ENCODE measurements at places on chromosomes 2 and 18. TPM values are rescaled to one million over a fixed set of nuclear protein-coding genes. Genes with fewer than 3 reads are reported as not detected.

CYBRD1 gene
- total RNA-seq: 60.7 TPM

HOXD12 gene
- not detected for total RNA-seq

BUB1 gene
- 1.4 TPM for total RNA-seq

DNA sequence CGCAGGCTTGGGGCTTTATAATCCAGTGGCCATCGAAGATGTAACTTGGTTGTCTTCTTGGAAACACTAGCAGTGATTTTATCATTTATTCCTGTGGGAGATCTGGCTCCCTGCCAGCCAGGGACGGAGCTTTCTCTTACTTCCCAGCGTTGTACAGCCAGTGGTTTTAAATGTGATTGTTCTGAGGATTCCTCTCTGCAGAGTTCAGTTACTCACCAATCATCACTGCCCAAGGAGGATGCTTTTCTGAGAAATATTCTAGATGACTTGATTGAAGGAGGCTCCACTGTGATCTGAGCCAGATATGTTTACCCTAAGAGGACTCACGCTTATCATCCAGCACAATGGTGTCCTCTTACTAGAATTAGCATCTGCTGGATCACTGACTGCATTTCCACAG lies 744.3 kb downstream of the RNF144A start:
- no peak for DNase-seq

DSG1 gene
- total RNA-seq: 0.13 TPM

ARHGEF4 gene
- 16.4 TPM for total RNA-seq

- no peak for DNase-seq
Observed at GRCh38 chr18:25876330-25876948, 214.0 kb downstream of the SS18 start.

MARCO gene
- total RNA-seq: 4.8 TPM

- DNase-seq: no peak
Observed at GRCh38 chr2:105712981-105713596, 31.6 kb upstream of the NCK2 start.

- DNase-seq: peak; percentile 85
Observed at GRCh38 chr18:48922801-48923730, 27.7 kb downstream of the SMAD7 start.

- no peak for DNase-seq
Observed at GRCh38 chr2:53820711-53821110, 33.9 kb downstream of the ERLEC1 start.

DNA sequence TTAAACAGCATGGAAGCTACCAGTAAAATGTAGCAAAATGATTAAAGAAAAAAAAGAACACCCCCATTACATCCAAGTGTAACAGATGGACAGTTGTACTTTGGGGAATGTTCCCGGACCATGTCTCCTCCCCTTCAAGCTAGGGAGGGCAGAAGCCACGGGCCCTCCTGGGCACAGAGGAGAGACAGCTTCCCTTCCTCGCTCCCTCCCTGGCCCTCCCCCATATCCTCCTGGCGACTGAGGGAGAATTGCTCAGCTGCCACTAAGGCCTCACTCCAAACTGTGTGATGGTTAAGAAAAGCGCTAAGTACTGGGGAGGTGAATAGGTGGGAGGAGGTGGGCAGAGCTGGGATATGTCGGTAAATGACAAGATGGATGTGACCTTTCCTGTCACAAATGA lies 358.0 kb downstream of the HRH4 start:
- no peak for DNase-seq

- no peak for DNase-seq
Observed at GRCh38 chr2:24907116-24907515, 12.9 kb downstream of the ADCY3 start.

GRCh38 chr2:38239452-38239851 lies 137.6 kb downstream of the ATL2 start:
- DNase-seq: peak; percentile 50

DNA sequence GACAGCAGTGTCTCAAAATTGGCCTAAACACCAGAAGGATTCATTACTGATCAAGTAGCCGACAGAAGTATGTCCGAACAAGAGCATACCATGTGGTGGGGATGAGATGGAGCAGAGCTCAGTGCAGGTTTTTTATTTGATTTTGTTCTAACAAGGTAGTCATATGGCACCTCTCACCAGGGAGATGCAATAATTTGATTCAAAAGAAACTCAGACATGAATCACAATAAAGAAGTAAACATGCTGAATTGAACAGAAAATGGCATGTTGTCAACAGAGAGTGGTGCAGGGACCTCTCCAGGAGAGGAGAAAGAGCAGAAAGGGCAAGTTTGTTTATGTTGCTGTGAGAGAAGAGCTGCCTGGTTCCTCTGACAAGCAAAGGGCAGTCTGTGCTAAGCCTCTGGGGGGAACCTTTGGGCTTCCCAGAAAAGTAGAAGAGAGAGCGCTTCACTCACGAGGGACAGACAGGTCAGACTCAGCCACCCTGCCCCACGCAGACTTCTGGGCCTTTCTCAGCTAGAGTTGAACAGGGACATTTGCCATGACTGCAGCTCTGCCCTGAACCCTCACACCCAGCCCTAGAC lies 351.3 kb upstream of the RAB12 start:
- DNase-seq: no peak

- DNase-seq: peak; percentile 62
Observed at GRCh38 chr2:54904836-54905235, 145.4 kb downstream of the RTN4 start.

SPATA3 gene
- total RNA-seq: not detected

GRCh38 chr2:77009307-77009706 lies 512.9 kb downstream of the LRRTM4 start:
- no peak for DNase-seq

GRCh38 chr2:27363933-27364332 lies 6.2 kb downstream of the EIF2B4 start:
- no peak for DNase-seq

DNA sequence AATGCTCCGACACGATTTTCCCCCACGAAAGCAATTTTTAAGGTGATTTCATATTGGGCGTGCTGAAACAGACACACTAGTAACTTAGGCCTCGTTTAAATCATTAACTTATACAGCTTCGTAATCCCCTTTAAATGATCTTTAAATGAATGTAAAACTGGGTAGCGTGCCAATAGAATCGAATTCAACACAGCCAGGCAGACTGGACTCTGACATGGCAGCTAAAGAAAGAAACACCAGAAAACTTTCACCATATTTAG lies 2.4 kb upstream of the ID2 start:
- DNase-seq: no peak

KANSL1L gene
- total RNA-seq: 44.1 TPM

- peak; percentile 48 for DNase-seq
Observed at GRCh38 chr2:102975996-102976975, 214.5 kb downstream of the TMEM182 start.

- no peak for DNase-seq
Observed at GRCh38 chr2:120348134-120348736, 2.3 kb downstream of the INHBB start.

TMEM200C gene
- total RNA-seq: 0.60 TPM

- DNase-seq: no peak
Observed at GRCh38 chr2:152134488-152135280, 35.8 kb upstream of the CACNB4 start.

DNA sequence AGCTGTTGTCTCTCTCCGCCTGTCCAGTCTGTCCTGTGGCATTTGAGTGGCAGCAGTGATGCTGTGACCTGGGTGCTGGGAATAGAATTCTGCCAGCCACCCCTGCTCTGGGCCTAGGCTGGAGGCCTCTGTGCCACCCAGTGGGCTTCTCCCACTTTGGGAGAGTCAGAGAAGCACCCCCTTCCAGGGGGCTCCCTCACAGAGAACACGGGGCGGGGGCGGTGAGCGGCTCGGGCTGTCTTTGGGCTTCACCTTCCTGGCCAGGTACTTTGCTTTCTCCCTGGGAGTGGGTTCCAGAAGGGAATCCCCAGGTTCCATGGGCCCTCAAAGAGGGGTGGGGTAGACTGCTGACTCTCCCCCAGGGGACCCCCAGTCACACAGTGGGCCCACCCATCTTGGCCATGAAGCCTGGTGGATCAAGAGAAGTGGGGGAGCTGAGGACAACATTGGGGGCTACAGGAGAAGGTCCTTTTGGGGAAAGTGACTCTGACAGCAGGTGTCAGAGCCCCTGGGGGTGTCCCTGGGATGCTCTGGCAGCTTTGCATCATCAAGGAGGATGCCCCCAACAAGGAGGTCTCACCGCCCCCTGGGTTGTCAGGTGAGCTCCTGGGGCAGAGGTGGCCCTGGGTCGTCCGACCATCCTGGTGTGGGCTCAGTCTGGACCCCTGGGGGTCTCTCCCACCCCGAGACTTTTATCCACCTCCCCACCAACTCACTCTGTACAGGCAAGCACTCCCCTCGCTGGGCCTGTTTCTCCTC lies 18.8 kb upstream of the BOK start:
- DNase-seq: no peak

- DNase-seq: no peak
Observed at GRCh38 chr2:230658577-230658876, 54.1 kb upstream of the CAB39 start.

DNA sequence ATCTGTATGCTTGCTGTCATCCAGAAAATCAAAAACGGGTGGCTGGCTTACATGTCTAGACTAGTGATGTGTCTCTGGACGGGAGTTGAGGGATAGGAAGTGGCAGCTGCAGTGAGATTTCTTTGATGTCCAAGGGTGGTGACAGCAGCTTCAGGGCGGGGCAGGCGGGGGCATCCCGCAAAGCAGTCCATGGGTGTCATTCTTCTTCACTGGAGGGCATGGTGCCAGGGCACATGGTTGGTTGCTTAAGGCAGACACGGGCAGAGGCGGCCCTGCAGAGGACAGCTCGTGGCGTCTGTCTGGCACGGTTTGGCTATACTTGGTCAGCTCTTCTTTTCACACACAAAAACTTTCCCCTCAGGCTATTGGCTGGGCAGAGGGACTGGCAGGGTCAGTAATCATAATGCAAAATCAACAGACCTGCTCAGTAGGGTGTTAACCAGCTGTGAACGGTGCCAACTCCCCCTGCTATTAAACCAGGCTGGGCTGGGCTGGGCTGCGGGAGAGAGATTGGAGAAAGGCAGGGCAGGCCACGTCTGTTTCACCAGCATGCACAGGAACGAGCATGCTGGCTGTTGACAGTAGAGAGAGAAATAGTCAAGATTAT lies 63.7 kb downstream of the COL4A3 start:
- DNase-seq: peak; percentile 45

SNORC gene
- 7.3 TPM for total RNA-seq

DNA sequence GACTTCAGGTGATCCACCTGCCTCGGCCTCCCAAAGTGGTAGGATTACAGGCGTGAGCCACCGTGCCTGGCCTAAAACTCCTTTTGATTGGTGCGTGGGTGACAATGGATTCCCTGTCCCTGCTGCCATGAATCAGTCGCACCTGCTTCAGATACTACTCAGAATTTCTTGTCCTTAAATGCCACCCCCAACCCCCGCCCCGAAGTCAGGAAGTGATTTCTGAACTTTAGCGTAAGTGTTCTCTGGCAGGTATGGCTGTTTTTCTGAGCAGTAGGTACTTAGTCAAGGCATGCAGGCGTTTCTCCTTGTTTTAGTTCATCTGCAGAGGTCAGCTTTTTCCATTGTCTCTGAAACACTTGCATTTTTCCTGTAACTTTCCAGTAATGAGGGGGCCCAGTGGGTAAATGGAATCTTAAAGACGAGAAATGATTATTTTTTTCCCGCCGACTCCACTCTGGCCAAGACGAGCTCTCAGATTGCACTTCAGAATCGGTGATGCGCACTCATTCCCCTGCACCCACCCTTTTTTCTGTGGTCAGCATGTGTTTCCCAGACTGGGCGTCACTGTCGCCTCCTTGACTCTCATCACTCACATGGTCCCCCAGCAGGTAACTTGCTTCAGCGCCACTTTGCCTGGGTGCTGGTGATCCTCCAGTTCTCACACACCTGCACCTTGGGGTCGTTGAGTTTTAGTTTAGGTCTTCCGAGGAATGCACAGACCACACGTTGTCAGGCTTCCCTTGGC lies 179.7 kb downstream of the GBX2 start:
- no peak for DNase-seq

- no peak for DNase-seq
Observed at GRCh38 chr2:134973241-134974138, 54.9 kb downstream of the CCNT2 start.

DNA sequence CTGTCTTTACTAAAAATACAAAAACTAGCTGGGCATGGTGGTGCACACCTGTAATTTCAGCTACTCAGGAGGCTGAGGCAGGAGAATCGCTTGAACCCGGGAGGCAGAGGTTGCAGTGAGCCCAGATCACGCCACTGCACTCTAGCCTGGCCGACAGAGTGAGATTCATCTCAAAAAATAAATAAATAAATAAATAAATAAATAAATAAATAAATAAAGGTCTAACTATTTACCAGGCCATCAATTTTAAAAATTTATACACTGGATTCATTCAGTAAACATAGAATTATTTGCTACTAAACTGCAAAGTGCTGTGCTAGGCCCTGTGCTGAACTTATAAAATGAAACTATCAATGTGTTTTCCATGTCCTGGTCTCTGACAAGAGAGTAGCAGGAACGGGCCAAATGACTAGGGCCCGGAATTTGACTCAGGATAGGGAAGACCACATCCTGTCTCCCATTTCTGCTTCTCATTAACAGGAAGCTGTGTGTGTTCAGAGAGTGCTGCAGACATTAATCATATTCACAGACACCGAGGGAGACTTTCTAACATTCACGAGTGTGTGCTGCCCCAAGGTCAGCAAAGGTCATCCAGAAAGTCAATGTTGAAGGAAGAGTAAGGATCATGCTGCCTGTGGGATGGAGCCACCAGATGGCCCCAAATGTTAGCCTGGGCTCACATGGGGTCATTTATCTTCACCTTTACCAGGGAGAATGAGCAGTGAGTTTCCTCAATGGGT lies 95.8 kb downstream of the SPP2 start:
- DNase-seq: no peak

LINC00305 gene
- not detected for total RNA-seq

- DNase-seq: no peak
Observed at GRCh38 chr2:182618672-182619079, 97.4 kb upstream of the DNAJC10 start.

DNA sequence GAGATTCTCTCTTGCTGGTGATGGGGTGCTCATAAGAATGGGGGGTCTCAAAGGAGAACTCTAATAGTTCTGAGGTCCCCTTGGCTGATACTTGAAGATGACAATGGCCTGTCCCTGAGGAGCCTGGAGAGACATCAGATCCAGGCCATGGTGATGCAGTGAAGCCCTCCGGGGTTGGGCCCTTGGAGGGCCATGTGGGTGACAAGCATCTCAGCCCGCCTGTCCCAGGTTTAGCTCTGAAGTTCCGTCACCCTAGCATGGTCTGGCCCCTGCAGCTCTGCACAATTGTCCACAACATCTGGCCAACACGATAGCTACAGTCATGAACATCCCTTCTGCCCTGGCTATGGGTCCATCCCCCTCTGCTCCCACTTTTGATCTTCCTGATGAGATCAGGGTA lies 202.8 kb upstream of the HS6ST1 start:
- no peak for DNase-seq

DNA sequence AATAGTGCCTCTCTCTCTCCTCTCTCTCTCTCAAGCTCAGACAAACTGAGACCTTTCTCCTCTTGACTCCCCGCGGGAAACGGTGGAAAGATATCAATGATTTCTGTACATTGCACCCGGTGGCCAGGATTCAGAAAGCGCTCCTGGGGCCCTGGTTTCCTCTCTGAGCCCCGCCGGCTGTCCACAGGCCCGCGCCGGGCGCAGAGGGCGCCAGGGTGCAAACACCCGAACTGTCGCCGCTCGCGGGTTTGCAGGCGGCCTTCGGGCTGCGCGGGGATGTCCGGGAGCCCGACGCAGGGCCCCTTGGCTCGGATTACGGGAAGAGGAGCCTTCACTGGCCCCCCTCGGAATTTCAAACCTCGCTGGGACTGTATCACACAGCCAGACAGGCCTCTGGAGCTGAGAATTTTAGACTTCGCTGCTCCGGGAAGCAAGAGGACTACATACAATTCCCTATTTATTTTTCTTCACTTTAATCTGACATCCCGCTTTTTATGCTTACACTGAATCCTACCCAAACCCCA lies 5.2 kb upstream of the EN1 start:
- no peak for DNase-seq

Measured in ureter (tissue), 1 donor.